Hematopoietic multipotent progenitor cell treated with erythropoietin and hydrocortisone succinate and interleukin-3 and kit ligand, for 17 days (in vitro differentiated cells): ENCODE measurements at places on chromosomes 12 and 14.

DNA sequence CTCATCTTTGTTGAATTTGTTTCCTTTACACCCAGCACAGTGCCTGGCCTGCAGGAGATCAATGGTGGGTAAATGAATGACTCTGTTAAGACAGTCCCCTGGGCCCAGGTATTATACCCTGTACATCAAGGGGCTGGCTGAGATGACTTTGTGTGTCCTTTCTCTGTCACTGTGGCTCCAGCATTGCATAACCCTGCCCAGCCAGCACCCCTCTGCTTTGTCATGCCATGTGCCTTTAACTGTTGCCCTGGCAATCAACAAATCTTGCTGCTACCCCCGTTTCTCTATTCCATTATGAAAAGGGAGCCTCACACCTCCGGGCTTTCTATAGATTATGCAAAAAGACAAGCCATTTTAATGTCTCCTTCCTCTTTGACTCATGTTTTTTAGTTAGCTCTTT, 7.6 kb upstream of the FLVCR2 start:
- no peak for DNase-seq

DNA sequence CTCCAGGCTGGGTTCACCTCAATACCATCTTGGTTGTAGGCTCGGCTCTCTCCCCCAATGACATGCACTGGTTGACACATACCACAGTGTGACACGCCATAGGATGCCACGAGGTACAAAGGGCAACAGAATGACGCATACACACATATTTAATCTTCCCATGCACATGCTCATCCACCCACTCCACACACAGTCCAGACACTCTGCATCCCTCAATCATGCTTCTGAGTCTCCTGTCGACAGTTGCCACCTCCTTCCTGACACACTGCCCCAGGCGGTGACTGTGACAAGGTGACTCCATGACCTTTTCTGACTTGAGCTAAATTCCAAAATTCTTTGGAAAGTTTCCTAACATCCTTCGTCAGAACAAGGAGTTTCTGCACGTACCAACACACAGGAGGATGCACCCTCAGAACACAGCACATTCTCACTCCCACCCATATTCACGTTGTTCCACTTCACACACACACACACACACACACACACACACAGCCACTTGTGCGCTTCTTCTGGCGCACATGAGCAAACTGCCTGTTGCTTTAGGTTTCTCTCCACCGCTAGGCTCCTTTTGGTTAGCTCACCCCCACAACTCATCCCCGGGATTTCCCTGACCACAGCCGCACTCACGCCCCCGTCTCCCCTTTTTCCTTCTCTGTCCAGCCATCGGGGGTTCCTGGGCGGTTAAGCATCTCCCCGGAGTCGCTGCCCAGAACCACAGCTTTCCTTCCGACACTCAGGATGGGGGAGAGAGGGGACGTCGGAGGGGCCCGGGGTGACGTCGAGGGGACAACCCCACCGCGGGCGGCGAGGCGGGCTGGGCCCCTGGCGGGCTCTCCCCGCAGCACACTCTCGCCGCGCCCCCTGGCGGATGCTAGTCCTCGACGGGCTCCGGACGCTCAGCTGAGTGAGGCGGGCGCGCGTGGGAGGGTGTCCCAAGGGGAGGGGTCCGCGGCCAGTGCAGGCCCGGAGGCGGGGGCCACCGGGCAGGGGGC, 536 bp upstream of the WNT1 start:
- DNase-seq, result peak; percentile 32

GRCh38 chr14:95444132-95445129, 72.0 kb downstream of the SYNE3 start:
- DNase-seq, result no peak

GRCh38 chr12:116435984-116436383, 123.2 kb upstream of the MAP1LC3B2 start:
- DNase-seq, result no peak

GRCh38 chr12:68932128-68932960, 627 bp downstream of the CPM start:
- DNase-seq, result no peak

- no peak for DNase-seq
Observed at GRCh38 chr12:68189821-68190242, 30.3 kb upstream of the IFNG start.

DNA sequence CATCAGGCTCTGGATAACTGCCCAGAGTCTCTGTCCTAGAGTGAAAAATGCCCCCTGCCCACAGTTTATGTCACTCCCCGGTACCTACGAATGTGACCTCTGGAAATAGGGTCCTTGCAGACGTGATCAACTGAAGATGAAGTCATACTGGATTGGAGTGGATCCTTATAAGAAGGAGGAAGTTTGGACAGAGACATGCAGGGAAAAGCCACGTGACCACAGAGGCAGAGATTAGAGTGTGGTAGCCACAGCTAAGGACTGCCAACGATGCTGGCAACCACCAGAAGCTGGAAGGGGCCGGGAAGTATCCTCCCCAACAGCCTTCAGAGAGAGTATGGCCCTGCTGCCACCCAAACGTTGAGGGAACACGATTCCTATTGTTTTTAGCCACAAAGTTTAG, 101.2 kb upstream of the NCOR2 start:
- no peak for DNase-seq

DNA sequence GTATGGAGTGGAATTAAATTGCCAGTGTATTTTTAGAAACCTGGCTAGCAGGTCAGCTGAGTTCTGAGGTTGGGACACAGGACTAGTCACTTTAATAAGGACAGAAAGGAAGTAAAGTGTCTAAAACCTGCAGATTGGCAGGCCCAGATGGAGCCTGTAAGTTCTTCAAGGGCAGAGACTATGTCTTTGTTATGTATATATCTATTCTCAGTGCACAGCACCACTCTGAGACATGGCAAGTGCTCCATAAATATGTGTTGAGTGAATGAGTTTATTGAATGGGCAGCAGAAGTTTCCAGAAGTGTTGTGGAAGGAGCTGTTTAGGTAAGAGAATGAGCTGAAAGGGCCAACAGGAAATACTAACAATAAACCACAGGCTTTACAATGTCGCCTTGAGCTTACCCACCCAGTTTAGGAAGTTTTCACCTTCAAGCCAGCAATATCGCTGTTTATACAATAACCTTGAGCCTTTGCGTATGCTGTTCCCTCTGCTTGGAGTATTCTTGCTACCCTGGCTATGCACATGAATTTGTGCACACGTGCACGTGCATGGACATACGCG, 109.5 kb upstream of the TMPO start:
- no peak for DNase-seq

DNA sequence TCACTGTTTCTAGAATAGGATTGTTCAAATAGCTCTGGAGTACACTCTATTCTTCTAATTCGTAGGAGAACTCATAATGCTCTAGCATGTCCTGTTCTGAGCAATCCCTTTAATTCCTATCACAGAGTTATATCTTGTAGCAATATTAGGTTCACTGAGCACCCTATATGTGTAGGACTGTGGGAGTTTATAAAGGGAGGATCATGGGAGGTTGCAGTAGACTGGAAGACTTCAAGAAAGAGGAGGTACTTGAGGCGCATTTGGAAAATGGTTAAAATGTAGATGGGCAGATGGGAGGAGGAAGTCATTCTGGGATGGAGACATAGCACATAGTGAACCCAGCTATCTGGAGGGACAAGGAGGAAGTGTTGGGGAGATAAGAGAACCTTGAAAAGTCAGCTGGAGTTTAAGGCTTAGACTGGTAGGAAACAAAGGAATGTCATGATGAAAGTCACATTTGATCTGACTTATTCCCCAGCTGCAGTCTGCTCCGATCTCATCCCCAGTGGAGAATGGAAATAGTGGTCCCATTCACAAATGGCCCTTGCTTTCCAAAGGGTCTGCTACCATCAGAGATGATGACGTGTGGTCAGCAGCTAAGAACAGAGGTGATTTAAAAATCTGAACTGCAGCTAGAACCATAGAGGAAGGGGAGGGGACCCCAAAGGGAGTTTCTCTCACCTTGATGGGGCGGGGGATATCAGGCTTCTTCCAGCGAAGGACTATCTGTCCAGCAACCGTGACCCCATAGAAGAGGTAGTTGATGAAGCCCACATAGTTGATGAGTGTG, 10.1 kb upstream of the CEBPE start:
- no peak for DNase-seq

DNA sequence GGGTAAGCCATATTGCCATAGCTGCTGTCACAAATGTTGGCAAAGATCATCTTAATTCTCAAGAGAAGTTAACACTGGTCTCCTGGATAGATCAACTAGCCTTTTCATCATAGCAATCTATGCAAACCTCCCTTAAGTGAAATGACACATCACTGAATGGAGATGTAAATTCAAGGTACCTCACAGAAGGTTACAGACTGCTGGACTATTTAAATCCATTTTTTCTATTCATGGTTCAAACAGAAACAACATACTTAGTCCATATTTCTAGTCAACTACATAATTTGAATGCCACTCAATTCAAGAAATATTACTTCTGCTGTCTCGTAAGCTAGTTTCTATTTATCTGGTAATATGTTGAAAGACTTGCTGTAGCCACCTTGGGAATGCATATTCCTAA, 748.3 kb downstream of the C12orf50 start:
- DNase-seq, result no peak

DNA sequence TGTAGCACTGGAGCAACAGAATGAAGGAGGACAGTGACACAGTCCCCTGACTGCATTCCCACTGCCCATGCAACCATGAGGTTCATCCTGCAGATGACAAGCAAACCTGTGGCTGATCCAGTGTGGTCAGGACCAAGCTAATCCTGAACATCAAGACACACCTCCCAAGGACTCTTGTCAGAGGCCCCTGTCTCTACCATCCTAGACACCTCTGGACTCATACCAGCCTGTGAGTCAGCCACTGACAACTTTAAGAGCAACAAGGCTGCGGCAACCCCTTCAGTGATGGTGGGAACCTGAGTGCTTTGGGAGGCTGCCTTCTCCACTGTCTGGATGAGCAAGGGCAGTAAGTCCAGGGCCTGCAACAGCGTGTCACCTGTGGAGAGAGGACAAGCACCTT, 24.6 kb downstream of the GCN1 start:
- DNase-seq, result no peak

- DNase-seq, result no peak
Observed at GRCh38 chr12:104823985-104824461, 134.1 kb downstream of the SLC41A2 start.

DNA sequence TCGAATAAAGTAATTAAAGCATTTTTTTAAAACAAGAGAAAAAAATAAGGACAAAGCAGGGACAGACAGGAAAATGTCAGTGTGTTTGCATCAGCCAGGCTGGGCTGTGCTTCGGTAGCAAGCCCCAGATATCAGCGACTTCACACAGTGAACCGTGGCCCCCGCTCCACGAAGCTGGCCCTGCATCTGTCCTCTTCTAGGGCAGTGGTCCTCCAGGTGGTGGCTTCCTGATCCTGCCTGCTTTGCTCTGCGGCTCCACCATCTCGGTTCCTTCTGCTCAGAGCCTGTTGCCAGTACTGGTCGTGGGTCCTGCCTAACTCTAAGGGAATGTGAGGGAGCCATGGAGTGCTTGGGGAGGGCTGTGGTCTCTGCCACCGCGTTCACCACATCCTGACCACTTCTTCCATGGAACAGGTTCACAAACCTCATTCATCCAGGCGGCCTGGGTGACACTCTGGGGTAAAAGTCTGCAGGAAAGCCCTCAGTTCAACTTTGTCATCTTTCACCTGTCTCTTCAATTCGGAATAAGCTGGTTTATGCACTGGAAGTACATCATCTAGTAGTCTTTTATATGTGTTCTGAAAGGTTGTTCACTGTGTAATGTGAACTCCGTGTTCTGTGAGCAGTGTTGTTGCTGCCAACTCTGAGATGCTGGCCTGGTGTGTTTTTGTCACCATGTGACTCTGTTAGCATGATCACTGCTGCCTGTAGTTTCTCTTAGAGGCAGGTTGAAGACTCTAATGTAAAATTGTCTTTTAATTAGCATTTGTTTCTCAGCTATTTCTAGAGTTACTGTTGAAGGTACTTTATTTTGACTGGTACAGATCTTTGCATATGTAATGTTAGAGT, 47.9 kb downstream of the ANKRD9 start:
- no peak for DNase-seq

DNA sequence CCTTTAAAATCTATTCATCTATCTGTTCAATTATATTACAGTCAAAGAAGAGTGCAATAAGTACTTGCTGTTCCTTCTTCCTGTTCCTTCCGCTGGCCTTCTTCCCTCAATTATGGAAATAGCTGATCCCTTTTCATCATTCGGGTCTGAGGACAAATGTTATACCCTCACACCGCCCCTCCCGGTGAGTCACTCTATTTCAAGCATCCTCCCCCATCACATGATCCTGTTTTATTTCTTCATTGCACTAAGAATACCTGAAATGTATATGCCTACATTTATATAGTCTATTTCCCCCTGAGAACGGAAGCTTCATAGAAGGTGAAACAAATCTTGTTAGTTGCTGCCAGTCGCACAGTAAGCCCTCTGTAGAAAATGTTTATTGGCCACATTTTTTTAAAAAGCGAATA, 2.5 kb downstream of the SLC38A1 start:
- DNase-seq, result no peak

GRCh38 chr12:109757671-109758265, 44.1 kb downstream of the FAM222A start:
- DNase-seq, result no peak

- DNase-seq, result no peak
Observed at GRCh38 chr12:108193493-108193892, 64.4 kb downstream of the WSCD2 start.

- DNase-seq, result no peak
Observed at GRCh38 chr12:40343124-40343523, 118.3 kb downstream of the LRRK2 start.

- DNase-seq, result no peak
Observed at GRCh38 chr12:79406993-79407392, 283.8 kb downstream of the PAWR start.

DNA sequence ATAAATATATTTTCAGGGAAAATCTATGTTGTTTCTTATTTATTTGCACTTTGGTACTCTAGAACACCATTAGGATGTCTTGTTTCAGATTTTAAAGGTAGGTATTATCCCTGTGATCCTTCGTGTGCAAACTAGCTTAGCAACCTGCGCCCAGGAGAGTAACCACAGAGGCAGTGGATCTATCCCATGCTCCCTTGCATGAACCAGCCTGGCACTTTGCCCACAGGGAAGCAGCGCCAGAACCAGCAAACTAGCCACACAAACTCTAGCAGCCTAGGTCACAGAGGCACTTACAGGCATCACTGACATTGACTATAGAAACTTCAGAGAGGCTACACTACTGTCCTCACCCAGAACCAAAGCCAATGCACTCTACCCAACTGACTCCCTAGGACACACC, 76.1 kb downstream of the TSHR start:
- DNase-seq, result no peak
